Stimulated activated CD4-positive, alpha-beta T cell treated with anti-CD3 and anti-CD28 coated beads, Interleukin-15, amount 100 ng/mL, for 24 hours (primary cell): ENCODE measurements at places on chromosomes 16 and 17.

- DNase-seq, result no peak
Measured at GRCh38 chr17:38403491-38403890, 24.8 kb upstream of the ARHGAP23 start.

- no peak for DNase-seq
Measured at GRCh38 chr16:50279504-50279865, 13.1 kb downstream of the ADCY7 start.

DNA sequence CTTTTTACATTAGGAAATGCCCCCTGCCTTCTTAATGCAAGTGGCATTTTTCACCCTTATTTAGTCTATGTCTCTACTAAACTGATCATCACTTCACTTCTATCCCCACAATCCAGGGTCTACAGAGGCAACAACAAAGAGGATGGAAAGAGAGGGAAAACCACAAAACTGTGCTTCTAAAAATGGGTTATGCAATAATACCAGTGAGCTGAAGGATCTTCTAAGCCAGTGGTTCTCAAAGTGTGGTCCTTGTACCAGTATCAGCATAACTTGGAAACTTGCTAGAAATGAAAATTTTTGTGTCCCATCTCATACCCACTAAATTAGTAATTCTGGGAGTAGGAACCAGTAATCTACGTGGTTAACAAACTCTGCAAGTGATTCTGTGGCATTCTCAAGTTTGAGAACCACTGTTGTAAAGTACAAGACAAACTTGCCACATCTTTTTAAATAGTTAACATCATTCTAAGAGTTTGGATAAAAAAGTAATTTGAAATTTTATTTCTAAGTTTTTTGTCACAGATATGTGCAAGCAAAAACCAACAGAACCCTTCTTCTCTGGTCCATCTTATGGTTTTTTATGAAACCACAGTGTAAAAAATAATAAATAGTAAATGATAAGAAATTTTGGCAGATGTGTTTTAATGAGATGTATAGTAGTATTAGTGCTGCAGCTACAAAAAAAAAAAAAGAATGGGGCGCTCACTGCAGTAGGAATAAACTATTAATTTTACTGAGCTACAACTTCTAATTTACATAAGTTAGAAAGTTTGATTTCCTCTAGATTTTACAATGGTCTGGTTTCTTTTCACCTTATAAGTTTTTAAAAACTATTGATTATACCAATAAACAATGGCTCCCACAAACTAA, 16.2 kb downstream of the CDC27 start:
- no peak for DNase-seq

GRCh38 chr17:57102122-57102521, 17.1 kb downstream of the AKAP1 start:
- DNase-seq, result no peak

DNA sequence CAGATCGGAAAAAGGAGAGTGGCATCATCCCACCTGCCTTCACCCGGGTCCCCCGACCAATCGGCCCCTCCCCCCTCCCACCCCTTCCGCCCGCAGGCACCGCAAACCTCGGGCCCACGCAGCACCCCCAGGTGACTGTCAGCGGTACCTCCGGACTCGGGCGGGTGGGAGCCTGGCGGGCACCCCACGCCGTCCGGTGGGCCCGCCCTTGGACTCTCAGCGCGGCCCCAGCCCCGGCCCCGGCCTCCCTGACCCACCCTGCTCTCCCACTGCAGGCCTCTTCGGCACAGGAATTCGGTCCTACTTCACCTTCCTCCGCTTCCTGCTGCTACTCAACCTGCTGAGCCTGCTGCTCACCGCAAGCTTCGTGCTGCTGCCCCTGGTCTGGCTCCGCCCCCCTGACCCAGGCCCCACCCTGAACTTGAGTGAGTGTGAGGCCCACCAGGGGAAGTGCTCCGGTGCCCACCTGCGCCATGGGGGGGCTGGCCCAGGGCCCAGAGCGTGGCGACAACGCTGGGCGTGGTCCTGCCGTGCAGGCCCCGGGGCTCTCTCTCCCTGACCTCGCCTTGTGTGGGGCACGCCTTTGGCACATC, 1.6 kb downstream of the TMC8 start:
- DNase-seq, result peak; percentile 81

- no peak for DNase-seq
Measured at GRCh38 chr16:88370365-88370764, 12.4 kb upstream of the ZNF469 start.

DNA sequence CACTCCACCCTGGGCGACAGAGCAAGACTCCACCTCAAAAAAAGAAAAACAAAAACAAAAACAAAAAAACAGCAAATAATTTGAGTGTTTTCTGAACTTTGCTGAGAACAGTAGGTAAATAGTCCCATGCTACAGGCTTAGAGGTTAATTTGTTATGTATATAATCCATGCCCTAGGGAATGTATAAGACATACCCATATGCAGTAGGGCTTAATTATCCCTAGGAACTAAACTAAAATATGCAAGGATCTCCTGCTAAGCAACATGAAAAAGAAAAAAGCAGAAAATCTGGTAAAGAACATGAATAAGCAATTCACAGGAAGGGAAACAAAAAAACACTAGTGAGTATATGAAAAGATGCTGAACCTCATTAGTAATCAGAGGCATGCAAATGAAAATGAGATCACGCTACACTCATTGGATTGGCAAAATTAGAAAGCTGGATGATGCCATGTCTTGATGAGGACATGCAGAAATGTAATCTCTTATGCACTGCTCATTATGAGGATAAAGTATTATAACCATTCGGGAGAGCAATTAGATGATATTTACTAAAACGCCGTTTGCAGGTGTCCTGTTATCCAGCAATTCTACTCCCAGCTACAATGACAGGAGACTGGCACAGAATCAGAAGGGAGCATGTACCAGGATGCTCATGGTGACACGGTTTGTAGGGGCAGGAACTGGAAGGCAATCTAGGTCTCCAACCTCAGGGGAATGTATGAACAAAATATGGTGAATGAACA, 5.6 kb downstream of the KCTD13 start:
- DNase-seq, result no peak

GRCh38 chr16:65845466-65846209, 520.9 kb upstream of the CDH5 start:
- no peak for DNase-seq

- peak; percentile 90 for DNase-seq
Measured at GRCh38 chr16:3187798-3188674, at the start of gene OR1F1. Gene OR1F1 (plus strand): TSS chr16:3188204.

GRCh38 chr17:2545393-2545792, 33.7 kb upstream of the METTL16 start:
- DNase-seq, result no peak

DNA sequence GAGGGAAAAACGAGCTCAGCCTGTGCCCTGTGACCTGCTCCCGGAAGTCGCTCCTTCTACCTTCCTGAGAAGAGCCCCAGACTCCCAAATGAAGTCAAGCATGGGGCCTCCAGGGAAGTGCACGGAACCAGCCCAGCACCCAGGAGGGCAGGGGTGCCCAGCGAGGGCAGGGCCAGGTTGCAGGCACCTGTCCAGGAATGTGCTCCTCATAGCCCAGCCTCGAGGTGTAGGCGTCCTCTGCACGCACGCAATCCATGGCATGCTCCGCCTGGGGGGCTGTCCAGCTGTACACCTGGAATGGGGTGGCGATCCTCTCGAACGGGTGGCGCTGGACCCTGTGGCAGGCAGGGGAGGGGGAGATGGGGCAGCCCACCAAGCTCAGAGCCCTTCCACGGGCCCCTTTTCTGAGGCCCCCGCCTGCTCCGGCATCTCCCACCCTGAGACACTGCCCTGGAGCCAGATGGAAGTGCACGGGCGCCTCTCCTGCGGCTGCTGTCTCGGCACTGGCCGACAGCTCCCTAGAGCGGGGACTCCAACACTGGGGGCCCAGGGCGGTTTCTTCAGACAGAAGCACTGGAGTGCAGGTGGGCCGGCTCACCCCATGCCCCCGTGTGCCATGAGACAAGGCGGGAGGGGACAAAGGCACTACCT, 10.9 kb downstream of the CLUH start:
- DNase-seq, result no peak

GRCh38 chr16:81707411-81708265, 71.5 kb upstream of the PLCG2 start:
- no peak for DNase-seq

DNA sequence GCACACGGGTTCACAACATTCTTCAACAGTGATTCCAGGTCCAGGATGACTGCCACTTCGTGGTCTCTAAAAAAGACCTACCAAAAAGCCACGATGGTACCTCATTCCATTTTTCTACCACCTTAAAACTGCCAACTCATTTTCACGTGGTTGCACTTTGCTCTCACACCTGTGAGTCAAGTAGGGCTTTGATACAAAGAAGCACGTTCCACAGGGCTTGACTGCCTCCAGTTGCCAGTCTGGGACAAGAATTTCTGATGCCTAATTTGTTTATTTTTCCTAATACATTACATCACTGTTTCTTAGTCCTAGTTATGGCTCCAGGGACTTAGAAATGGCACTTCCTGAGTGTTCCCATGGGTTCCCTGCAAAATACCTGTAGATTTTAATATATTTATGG, 911.6 kb upstream of the EEF2KMT start:
- no peak for DNase-seq

DNA sequence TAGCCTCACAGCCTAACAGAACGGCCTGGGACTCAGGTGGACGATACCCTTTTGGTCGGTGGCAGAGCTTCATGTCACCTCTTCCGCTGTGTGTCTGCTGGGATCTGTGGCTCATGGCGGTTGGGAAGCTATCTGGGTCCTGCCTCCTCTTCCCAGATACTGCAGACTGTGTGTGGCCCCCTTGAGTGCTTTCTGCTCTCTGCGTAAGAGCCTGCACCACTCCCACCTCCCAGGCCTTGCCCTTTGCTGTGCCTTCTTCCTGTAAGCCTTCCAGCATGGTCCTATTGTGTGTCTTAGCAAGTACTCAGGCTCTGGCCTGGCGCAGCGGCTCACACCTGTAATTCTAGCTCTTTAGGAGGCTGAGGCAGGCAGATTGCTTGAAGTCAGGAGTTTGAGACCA, 17.5 kb upstream of the ADCY7 start:
- DNase-seq, result no peak

- DNase-seq, result no peak
Measured at GRCh38 chr17:52546990-52547389, 388.5 kb upstream of the CA10 start.

DNA sequence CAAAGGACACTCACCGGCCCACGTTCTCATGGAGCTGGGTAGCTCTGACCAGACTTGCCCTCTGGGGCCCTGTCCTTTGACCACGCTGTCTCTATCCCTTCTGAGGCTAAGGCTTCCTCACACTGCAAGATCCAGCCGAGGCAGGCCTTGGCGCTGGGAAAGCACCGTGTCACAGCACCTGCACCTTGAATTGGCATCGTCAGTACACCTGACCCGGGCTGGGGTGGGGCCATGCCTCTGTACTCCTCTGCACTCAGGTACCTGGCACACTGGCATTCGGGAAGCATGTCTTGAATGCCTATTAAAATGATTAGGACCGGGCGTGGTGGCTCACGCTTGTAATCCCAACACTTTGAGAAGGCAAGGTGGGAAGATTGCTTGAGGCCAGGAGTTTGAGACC, 6.0 kb downstream of the TBC1D24 start:
- DNase-seq, result no peak

- no peak for DNase-seq
Measured at GRCh38 chr17:57638284-57638683, 106.8 kb downstream of the CCDC182 start.

- no peak for DNase-seq
Measured at GRCh38 chr16:11370084-11370931, 25.0 kb downstream of the RMI2 start.

DNA sequence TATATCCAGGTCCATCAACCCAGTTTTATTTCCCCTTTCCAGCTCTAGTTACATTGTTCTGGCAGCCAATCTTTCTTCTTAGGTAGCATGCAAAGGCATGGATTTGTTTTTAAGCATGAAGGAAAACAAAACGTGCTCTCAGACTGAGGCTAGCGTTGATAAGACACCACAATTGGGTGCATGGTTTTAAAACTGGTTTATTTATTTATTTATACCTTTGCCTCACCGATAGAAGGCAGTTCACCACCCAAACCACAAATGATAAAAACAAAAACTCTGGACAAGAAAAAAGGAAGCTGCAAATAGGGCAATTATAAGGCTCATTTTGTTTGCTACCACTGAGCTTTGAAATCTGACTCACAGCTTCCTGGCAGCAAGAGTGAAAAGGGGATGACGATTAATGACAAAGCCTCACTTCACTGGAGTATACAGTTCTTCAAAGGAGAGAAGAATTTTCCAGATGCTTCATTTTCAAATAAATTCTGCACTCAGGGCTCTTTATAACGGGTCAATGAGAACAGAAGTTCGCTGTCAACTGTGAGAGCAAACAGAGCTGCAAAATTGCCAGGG, 278.4 kb upstream of the IRX5 start:
- DNase-seq, result no peak

- peak; percentile 59 for DNase-seq
Measured at GRCh38 chr17:60641810-60642220, 35.8 kb upstream of the BCAS3 start.

DNA sequence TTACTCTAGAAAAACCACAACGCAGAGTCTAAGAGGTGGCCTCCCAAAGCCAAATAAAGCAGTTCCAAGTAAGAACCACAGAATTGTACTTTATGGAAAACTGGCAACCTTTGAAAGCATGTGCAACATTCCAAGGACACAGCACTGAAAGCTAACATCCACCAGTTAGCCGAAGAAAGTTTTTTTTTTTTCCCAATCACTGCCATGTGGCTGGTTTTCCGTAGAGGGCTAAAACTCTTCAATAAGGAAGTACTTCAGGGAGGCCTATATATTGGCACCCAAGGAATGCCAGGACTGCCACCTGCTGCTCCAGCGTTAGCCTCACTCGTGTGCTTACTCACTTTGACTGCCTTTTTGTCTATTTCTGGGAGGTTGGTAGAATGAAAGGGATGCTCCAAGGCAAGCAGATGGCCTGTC, 25.2 kb downstream of the CEP95 start:
- no peak for DNase-seq

DNA sequence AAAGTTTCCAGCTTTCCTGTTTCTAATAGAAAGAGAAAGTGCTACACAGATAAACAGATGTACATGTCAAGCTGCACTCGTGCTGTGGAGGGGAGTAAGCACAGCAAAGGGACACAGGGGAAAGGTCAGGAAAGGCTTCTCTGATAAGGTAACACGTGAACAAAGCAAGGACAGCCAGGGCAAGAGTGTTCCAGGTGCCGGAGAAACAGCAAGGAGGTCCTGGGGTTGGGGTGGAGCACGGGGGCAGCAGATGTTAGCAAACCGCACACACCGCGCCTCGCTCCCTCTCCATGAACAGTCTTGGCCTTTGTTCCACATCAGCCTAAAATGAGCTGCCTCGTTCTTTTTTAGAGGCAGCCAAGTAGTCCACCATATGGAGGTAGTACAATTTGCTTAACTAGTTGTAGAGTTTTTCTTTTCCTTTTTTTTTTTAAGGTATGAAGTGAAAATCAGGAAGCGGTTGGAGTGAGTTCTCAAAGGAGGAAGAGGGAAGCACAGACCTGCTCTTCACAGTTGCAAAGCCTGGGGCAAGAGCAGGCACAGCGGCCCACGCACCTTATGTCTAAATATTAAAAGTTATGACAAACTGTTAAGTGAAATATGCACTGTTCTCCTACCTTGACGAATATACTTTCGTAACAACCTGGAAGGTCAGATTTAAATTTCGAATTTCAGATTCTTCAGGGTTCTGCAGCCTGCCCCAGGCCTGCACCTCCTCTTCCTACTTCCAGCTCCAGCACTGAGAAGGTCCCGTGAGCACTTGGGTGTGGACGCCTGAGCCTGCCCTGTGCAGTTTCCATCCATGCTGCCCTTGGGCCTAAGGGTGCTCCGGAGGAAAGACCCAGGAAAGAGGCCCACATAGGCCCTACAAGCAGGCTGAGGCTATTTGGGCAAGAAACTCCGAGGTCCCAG, 41.5 kb upstream of the RPH3AL start:
- DNase-seq, result no peak

- peak; percentile 63 for DNase-seq
Measured at GRCh38 chr17:16215002-16215272, 397 bp downstream of the NCOR1 start.
